Uterine smooth muscle cell (primary cell): ENCODE measurements at places on chromosomes 16 and 17. TPM values are rescaled to one million over a fixed set of nuclear protein-coding genes. Genes with fewer than 3 reads are reported as not detected.

The MSLN gene
- under 0.01 and 0.12 TPM in 2 replicates for total RNA-seq

The CD7 gene
- not detected in 2 replicates for total RNA-seq

The KRT32 gene
- not detected in 2 replicates for total RNA-seq

The CHD9 gene
- total RNA-seq = 48.9 and 62.0 TPM in 2 replicates

The MT3 gene
- total RNA-seq = 0.44 TPM in 1 of 2 replicates, not detected in the other

The NPIPB13 gene
- total RNA-seq = 0.33 and 0.75 TPM in 2 replicates

The TAC4 gene
- total RNA-seq = not detected in 2 replicates

The GPRC5C gene
- 3.5 and 9.1 TPM in 2 replicates for total RNA-seq

The CEP295NL gene
- total RNA-seq = 4.6 and 5.6 TPM in 2 replicates

The ZNF287 gene
- 6.1 and 6.3 TPM in 2 replicates for total RNA-seq

The CDH3 gene
- 0.25 and 0.33 TPM in 2 replicates for total RNA-seq

The FMNL1 gene
- total RNA-seq = 2.2 and 3.9 TPM in 2 replicates

The TEKT3 gene
- 0.11 and 1.00 TPM in 2 replicates for total RNA-seq

The CLEC3A gene
- not detected in 2 replicates for total RNA-seq

The OTOP3 gene
- total RNA-seq = not detected in 2 replicates

The GRIN2C gene
- 0.11 and 0.12 TPM in 2 replicates for total RNA-seq

The HAGHL gene
- total RNA-seq = 21.7 and 29.0 TPM in 2 replicates

The COPRS gene
- 102 and 141 TPM in 2 replicates for total RNA-seq

The SKAP1 gene
- not detected in 2 replicates for total RNA-seq

The MAF gene
- total RNA-seq = 5.8 and 14.9 TPM in 2 replicates

The SCARF1 gene
- 0.25 and 0.44 TPM in 2 replicates for total RNA-seq

The KRT33A gene
- not detected in 2 replicates for total RNA-seq

The PYY gene
- total RNA-seq = not detected in 2 replicates

The ANKFN1 gene
- under 0.01 TPM in 1 of 2 replicates, not detected in the other for total RNA-seq

The RAP1GAP2 gene
- total RNA-seq = 2.4 and 3.7 TPM in 2 replicates

The CDR2 gene
- total RNA-seq = 58.4 and 67.0 TPM in 2 replicates

The PRSS22 gene
- 0.12 and 1.5 TPM in 2 replicates for total RNA-seq

The KRT39 gene
- 0.11 TPM in 1 of 2 replicates, not detected in the other for total RNA-seq

The GRB7 gene
- total RNA-seq = 0.37 and 1.00 TPM in 2 replicates

The ST6GALNAC2 gene
- 0.89 and 1.4 TPM in 2 replicates for total RNA-seq

The DCUN1D3 gene
- 35.4 and 43.9 TPM in 2 replicates for total RNA-seq

The AXIN2 gene
- 1.2 and 1.6 TPM in 2 replicates for total RNA-seq

The KCNG4 gene
- not detected in 2 replicates for total RNA-seq

The SMIM5 gene
- total RNA-seq = not detected in 2 replicates

The PPP1R27 gene
- total RNA-seq = not detected in 2 replicates

The KCNH4 gene
- total RNA-seq = not detected in 2 replicates

The RAB26 gene
- total RNA-seq = 1.1 and 1.4 TPM in 2 replicates

The NME4 gene
- 37.5 and 66.2 TPM in 2 replicates for total RNA-seq

The COG7 gene
- 25.1 and 27.6 TPM in 2 replicates for total RNA-seq

The KRT27 gene
- total RNA-seq = not detected in 2 replicates

The SPN gene
- not detected in 2 replicates for total RNA-seq

The ZFHX3 gene
- total RNA-seq = 3.3 and 4.5 TPM in 2 replicates

The CCL7 gene
- 0.89 TPM in 1 of 2 replicates, not detected in the other for total RNA-seq

The CLEC19A gene
- not detected in 2 replicates for total RNA-seq

The SLC12A3 gene
- total RNA-seq = under 0.01 TPM in 1 of 2 replicates, not detected in the other

The WNK4 gene
- 2.9 and 4.3 TPM in 2 replicates for total RNA-seq

The TBC1D26 gene
- total RNA-seq = under 0.01 TPM in 2 replicates

The UBE2Z gene
- 64.6 and 74.8 TPM in 2 replicates for total RNA-seq

The ARHGAP44 gene
- total RNA-seq = 1.7 and 1.9 TPM in 2 replicates

The SEPTIN12 gene
- not detected in 2 replicates for total RNA-seq

The CCL18 gene
- not detected in 2 replicates for total RNA-seq

The TMIGD1 gene
- total RNA-seq = not detected in 2 replicates

The KRTAP9-8 gene
- not detected in 2 replicates for total RNA-seq

The PPL gene
- total RNA-seq = 0.44 and 0.75 TPM in 2 replicates

The TNFRSF13B gene
- total RNA-seq = not detected in 2 replicates

The HSD17B1 gene
- 2.3 and 3.7 TPM in 2 replicates for total RNA-seq

The DBNDD1 gene
- 0.75 and 1.4 TPM in 2 replicates for total RNA-seq
